Activated naive CD4-positive, alpha-beta T cell treated with anti-CD3 and anti-CD28 coated beads for 36 hours (primary cell): ENCODE measurements at places on chromosomes 3 and 15.

GRCh38 chr15:91407269-91407889, 307.3 kb downstream of the SV2B start:
- peak; percentile 50 for DNase-seq

DNA sequence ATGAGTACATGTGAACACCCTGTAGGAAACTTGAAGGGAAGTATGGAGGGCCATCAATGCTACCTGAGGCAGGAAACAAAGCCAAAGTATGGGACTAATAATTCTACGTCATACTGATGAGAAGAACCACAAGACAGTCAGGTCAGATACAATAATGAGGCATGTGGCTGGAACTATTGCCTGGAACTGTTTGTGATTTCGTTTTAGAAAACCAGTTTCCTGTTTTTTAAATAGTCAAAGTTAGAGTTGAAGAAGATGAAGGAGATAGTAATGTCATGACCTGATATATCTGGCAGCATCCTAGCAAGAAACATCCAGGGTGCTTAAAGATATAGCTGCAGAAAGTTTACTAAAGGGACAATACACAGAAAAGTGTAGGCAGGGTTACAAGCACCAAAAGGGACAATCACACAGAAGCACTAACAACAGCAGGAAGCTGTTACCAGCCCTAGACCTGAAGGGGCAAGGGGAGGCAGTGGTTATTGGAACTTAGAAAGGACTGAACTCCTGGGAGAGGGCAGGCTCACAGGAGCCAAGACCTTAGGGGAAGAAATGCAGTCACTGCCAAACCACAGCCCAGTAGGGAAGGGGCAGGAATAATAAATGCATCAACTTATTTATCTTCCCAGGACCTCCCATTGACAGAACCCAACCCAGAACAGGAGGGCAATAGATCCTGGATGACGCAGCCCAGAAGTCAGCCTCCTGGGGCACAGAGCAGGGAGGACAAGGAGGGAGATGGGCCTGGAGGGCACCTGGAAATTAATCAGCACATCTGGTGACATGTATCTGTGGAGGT, 302.1 kb upstream of the STT3B start:
- DNase-seq = no peak

- DNase-seq = peak; percentile 51
These were observed 400.8 kb upstream of the PROK2 start for GRCh38 chr3:72185549-72186399.

- DNase-seq = no peak
These were observed 17.0 kb upstream of the ARL8B start for GRCh38 chr3:5105050-5105449.

DNA sequence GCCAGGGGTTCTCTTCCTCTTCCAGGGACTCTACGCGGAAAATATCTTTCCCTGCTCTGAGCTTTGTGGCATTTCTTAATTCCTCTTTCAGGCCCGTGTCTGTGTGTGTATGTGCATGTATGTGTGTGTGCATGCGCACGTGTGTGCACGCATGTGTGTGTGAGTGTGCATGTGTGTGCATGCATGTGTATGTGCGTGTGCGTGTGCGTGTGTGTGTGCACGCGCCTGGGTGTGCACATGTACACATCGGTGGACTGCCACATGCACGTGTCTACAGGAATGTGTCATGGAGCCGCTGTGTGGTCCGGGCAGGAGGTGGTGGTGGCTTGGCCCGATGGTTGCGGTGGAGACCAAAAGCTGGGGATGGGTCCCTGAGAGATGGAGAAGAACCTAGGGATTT, 133.0 kb downstream of the FBLN2 start:
- no peak for DNase-seq

- no peak for DNase-seq
These were observed 586.1 kb downstream of the MECOM start for GRCh38 chr3:169077394-169077906.

DNA sequence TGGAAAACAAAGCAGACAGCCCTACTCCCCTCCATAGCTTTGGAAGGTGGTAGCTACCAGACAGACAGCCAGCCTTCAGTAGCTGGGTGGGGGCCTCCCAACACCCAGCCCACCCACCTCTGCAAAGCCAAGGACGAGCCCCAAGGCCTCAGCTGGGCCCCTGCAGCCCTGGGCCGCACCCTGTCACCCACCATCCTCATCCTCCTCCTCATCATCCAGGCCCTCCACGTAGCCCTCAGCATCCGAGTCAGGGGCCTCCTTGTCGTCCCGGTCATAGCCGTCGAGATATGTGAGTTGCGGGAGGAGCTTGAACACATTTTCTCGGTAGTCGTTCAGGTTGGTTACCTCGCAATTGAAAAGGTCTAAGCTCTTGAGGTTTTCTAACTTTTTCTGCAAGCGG, 36.5 kb downstream of the ANP32A start:
- DNase-seq = no peak

DNA sequence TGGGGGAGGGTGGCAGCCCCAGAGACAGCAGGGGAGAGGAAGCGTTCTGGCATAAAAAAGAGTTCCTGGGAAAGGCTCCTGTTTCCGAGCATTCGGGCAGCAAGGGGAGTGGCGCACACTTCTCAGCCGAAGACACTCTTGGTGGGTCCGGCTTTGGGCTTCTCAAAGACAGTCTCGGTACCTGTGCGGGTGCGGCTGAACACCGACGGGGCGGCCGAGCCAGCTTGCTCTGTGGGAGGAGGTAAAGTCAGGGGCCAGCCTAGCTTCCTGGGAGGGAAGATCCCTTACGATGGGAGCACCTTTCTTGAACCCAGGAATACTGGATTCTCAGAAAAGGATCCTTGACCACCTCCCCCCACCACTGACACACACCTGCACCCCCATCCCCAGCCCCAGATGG, 1.6 kb downstream of the MUSTN1 start:
- no peak for DNase-seq

GRCh38 chr3:113844622-113845222, 6.1 kb downstream of the GRAMD1C start:
- DNase-seq = no peak

GRCh38 chr3:113948015-113948917, 453 bp downstream of the ZDHHC23 start:
- peak; percentile 19 for DNase-seq

DNA sequence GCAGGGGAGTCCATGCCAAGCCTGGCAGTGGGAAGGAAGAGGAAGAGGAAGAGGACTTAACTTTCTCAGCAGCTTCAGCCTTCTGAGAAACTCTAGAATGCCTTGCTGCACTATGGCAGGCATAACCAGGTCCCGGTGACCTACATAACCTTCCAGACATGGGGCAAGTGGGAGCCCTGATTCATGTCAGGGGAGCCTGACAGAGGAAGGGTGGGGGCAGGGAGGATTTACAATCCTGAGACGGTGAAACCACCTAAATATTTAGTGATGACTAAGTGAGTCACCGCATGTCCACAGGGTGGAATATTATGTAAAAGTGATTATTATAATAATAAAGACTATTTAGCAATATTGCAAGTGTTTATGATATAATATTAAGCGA, 46.7 kb downstream of the AMOTL2 start:
- no peak for DNase-seq

DNA sequence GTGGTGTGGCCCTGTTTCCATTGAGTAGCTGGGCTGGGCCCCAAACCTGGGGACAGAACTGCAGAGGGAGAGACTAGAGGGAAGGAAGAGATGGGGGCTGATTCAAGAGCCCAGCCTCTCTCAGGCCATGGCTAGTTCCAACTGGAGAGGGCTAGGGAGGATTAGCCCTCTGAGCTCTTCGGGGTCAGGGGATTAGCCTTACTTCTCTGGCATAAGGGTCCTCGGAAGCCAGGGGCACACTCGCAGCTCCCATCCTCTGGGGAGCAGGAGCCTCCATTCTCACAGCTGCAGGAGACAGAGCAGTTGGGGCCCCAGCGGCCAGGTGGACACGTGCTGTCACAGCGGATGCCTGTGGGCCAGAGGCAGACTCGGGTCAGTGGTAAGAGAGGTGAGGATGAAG, 53.3 kb downstream of the RAB11A start:
- DNase-seq = no peak

- no peak for DNase-seq
These were observed 51.8 kb downstream of the BTD start for GRCh38 chr3:15653321-15653720.

GRCh38 chr3:13307041-13307440, 113.1 kb downstream of the NUP210 start:
- no peak for DNase-seq

- DNase-seq = no peak
These were observed 1602.1 kb downstream of the SI start for GRCh38 chr3:163476179-163476578.

GRCh38 chr3:54915976-54916375, 11.9 kb downstream of the LRTM1 start:
- DNase-seq = no peak

- DNase-seq = peak; percentile 34
These were observed 2.9 kb upstream of the C15orf39 start for GRCh38 chr15:75198560-75199356.

DNA sequence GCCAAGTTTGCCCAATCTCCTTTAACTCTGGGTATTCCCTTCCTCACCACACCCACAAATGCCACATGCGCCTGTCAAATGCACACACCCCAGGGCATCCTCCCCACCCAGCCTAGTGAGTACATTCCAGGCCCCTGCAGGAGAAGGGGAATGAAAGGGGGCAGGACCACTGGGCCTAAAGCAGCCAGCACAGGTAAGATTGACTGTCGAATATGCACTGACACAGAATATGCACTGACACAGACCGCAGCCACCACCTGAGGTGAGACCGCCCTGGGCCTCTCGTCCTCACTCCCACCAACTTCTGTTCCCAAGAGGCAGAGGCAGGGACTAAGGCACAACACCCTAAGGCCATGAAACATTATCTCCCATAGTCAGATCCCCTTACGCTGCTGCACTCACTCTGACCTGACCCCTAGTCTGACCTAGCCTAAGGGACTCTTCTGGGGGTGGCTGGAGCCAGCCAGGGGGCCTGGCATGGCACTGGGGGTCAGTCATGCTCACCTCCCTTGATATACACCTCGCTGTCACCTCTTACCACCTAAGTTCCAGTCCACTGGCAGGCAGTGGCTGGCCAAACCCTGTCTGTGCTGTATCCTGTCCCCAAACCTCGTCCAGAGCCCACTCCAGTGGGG, 10.8 kb downstream of the AP3B2 start:
- no peak for DNase-seq

- no peak for DNase-seq
These were observed 25.0 kb downstream of the SLC7A14 start for GRCh38 chr3:170560717-170561382.

- no peak for DNase-seq
These were observed 62.0 kb downstream of the LEO1 start for GRCh38 chr15:51909584-51909983.

DNA sequence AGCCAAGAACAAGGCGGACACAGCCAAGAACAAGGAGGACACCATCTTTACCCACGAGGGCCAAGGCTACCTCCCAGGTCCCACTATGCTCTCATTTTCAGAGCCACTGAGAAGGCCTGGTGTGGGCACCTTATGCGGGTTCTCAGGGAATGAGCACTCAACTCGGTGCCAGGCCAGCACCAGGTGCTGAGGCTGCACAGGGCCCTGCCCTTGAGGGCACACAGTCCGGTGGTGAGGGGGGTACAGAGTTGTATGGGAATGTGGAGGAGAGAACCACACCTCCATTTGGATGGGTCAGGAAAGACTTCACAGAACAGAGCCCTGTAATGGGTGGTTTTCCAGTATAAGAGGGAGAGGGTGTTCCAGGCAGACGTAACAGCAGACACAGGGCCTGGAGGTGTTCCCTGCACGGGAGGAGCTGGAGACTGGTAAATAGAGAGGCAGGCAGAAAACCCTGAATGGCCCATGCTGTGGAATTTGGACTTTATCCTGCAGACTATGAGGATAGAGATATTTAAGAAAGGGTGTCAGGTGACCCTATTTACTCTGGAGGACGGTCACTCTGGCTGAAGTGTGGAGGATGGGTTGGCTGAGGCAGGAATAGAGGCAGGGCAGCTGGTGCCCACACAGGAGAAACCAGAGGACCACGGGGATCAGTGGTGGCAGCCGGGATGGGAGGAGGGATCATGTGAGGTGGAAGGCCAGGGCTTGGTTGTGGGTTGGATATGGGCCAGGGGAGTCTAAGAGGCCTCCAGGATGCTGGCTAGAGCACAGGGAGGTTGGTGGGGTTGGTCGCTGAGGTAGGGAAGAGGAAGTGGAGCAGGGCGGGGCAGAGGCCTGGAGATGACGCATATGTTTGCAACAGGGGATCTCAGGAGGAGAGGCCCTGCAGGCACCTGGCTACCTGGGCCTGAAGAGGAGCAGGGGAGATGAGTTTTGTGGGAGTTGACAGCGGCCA, 34.6 kb downstream of the CRABP1 start:
- peak; percentile 55 for DNase-seq

DNA sequence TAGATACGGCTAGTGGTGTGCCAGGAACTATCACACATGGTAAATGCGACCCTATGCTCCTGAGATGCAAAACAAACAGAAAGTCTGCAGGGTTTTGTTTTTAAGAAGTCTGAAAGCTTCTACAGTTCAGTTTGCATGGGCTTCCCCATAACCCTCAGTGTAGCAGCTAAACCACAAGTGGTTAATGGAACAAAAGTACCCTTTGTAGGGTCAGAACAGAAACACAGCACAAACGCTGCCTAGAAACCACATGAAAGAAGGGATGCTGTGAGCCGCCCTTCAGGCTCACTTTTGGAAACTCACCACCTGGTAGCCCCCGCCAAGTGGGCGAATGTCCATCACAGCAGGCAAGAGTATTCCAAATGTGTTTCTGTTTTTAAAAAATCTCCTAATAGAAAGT, 46.2 kb downstream of the CTDSPL start:
- no peak for DNase-seq

- DNase-seq = no peak
These were observed 183.6 kb downstream of the MINAR1 start for GRCh38 chr15:79615754-79616153.

GRCh38 chr3:46934498-46935167, 41.9 kb downstream of the CCDC12 start:
- no peak for DNase-seq

DNA sequence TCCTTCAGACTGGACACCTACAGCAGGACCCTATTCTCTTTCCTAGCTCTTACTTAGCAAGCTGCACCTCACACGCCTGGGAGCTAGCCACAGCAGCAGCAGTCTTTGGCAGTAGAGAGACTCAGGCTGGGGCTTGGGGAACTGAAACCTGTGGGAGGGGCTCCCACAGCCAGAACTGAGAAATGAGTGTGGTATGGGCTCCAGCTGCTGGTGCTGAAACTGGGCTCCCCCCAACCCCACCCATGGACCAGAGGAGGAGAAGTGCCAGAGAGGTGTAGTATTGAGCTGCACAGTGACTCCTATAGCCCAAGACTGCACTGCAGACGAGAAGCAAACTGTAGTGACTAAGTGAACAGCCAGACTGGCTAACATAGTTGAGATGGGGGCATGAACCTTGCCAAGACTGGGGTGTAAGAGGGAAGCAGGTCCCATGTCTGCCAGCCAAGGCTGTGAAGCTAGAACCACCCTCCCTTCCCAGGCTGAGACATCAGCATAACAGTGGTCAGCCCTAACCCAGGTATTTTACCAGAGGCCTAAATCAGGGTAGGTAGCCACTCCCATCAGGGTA, 62.5 kb downstream of the MYO5A start:
- peak; percentile 48 for DNase-seq

GRCh38 chr3:129238945-129239705, 10.3 kb upstream of the COPG1 start:
- peak; percentile 43 for DNase-seq

DNA sequence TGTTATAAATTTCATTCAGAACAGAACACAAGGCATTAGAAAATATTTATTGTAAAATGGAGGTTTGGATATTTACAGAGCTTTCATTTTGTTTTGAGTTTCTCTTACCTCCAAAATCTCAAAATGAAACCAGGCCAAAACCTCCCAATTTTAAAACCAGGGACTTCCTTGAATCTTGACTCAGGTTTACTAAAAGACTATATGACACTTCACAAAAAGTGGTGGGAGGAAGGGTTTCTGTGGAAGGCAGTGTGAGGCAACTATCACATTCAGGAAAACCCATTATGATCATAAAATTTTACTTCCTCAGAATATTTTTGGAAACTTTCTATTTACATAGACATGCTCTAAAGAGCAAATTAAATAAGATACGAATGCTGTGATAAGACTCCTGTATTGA, 205.8 kb upstream of the EOMES start:
- no peak for DNase-seq
